Activated naive CD8-positive, alpha-beta T cell treated with anti-CD3 and anti-CD28 coated beads, Interleukin-2, amount 10 ng/mL, durations not matched to agents 7 days and 5 days (primary cell): ENCODE measurements at places on chromosomes 6 and 20. TPM values are rescaled to one million over a fixed set of nuclear protein-coding genes. Genes with fewer than 3 reads are reported as not detected.

Gene MACROD2
- not detected for total RNA-seq

Gene ATRN
- 10.7 TPM for total RNA-seq

- DNase-seq, result no peak
Measured at GRCh38 chr6:89599727-89600126, 38.8 kb downstream of the LYRM2 start.

- DNase-seq, result no peak
Measured at GRCh38 chr6:147653631-147654030, 145.1 kb downstream of the SAMD5 start.

- no peak for DNase-seq
Measured at GRCh38 chr20:41064377-41064776, 35.8 kb downstream of the TOP1 start.
